ENCODE measurements at places on chromosomes 2 and 18. TPM values are rescaled to one million over a fixed set of nuclear protein-coding genes. Genes with fewer than 3 reads are reported as not detected.

The MTX2 gene
- polyA plus RNA-seq = 54.8 TPM

GRCh38 chr2:202042444-202042843 is 8.8 kb downstream of the FZD7 start:
- no peak for DNase-seq

The LRRC30 gene
- not detected for polyA plus RNA-seq

The ANKRD62 gene
- not detected for polyA plus RNA-seq

DNA sequence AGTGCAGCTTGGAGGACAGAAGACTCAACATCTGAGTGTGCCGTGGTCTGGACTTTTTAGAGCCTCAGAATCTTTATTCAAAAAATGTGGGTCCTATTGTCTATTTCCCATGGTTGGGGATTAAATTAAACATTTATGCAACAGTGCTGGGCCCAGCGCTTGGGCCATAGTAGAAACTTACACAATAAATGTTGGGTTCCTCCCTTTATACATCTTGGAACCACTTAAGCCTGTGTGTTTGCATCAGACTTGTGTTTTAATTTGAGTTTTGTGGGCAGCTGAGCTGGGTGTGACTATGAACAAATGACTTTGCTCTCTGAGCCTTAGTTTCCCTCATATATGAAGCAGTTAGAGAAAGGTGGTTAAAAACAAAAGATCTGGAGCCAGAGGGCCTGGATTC is 56.6 kb downstream of the THNSL2 start:
- DNase-seq = no peak

The ABCG5 gene
- polyA plus RNA-seq = 1.8 TPM

The PREB gene
- polyA plus RNA-seq = 71.7 TPM

The LOXHD1 gene
- not detected for polyA plus RNA-seq

DNA sequence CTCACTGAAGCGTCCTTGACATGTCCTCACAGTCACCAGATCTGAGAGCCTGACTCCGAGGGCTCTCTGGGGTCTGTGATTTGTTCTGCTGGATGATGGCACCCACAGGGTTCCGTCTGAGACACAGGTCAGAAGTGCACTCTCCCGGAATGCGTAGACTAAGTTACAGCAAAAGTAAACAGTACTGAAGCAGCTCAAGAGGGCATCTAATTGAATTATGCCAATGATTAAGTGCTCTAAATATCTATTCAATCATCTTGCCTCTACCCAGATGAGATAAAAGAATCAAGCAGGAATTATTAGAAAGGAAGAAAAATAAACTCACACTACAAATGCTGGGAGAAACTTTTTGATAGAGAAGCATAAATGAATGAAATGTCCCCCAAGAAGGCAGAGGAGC is 544.1 kb downstream of the SOX11 start:
- DNase-seq = no peak

- DNase-seq = no peak
Measured at GRCh38 chr18:41703744-41704530, 251.1 kb upstream of the PIK3C3 start.

The DES gene
- polyA plus RNA-seq = 60.9 TPM

The CD207 gene
- 0.29 TPM for polyA plus RNA-seq

DNA sequence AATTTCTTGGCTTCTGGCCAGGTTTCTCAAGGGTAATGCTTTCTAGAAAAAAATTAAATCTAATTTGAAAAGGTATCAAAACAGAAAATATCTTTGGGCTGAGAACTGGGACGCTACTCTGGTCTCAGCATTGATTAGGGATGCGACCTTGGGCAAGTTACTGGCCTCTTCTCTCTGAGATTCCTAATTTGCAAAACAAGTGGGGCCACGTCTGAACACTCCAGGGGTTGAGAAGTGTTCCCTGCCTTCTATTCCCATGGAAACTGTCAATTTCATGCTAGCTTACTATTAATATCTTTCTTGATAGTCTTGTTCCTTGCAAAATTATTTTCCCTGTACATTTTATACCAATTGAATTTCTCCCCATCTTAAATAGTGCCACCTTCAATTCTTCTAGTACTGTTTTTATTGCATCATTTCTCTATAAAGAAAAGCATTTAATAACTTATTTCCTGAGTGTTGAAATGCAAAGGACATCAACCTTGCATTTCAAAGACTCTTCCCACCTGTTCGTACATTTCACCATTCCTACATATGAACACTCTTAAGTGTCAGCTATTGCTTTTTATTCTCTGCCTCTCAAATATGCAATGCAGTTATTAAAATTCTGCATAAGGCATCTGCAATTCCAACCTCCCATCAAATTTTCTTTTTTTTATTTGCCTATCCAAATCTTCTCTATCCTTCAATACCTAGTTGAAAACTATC is 118.3 kb upstream of the DSEL start:
- no peak for DNase-seq

The GKN1 gene
- polyA plus RNA-seq = 0.79 TPM

DNA sequence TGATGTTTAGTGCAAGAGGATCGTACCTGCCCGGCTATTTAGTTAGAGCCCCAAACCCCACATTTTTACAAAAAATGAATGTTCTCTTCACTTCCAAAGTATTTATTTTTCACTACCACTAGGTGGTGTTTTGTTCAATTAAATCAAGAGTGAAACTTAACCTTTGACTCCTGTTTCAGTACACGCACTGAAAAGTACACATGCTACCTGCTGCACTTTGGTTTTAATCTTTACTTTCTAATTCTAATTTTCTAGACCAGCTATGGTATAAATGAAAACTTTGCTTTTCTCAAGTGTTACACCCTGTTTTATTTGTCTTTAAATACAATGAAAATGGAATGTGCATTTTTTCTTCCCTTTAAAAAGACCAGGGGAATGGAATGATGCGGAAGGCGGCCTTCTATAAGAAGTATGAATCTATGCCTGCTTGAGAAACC is 31.4 kb upstream of the CHN1 start:
- peak; percentile 39 for DNase-seq

DNA sequence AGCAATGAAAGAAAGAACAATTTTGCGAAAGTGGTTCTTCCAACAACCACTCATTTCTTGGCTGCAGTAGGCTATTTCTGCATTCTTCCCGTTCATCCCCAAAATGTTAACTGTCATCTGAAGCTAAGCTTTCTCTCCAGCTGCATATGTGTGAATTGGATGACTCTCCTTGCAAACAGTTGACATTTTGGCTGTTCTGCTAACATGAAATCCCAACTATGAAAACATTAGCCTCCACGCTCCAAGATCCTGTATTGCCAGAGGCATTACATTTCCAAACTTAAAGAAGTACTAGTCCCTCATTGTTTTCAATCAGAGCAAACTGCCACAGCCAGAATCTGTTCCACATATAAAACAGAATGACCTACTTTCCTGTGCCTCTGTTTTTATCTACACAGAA is 88.5 kb downstream of the TGIF1 start:
- DNase-seq = no peak

DNA sequence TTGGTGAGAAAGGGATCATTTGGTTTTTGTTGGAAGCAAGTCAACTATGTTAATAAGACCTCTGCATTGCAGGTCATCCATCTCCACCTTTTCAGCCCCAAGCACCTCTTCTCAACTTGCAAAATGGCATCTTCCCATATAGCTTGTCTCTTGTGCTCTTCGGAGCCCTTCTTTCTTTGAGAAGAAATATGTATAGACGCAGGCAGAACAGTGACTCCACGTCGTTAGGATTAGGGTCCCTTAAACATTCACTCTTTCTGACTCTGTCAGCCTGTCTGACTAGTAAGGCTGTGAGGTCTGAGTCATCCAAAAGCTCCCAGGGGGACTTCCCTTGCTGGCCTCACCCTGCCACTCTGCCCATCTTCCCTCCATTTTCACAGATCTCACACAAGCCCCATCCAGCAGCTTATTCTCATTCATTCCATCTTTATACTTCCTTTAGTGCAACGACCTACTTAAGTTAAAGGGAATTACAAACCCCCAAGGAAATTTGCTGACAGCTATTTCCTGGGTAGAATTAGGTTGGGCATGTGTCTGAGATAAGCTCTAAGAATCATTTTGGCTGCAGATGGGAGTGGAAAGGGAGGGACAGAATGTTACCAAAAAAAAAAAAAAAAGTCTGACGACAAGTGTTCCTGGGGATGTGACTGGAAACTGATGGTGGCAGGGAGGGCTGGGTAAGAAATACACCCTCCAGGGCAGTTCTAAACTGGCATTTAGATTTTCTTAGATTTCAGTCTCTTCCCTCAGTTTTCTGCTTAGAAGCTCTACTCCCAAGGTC is 37.7 kb upstream of the MEX3C start:
- peak; percentile 16 for DNase-seq

GRCh38 chr2:205405752-205406151 is 276.5 kb upstream of the NRP2 start:
- DNase-seq = peak; percentile 5

- DNase-seq = peak; percentile 35
Measured at GRCh38 chr2:169716238-169716886, 17.3 kb upstream of the KLHL23 start.

DNA sequence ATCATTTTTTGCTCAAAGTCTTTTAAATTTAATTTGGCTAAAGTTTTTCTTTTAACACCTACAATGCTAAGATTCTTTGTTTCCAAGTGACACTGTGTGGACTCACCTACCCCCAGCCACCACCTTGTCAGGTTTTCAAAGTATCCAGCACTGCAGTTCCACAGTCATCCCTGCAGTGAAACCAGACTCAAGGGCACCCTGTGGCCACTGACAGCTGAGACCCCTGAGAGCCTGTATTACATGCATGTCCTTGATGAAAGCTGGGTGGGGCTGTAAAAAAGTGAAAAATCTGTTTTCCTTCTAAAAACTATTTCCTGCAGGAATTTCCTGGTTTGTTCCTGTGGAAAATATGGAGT is 19.9 kb downstream of the TPRKB start:
- DNase-seq = no peak

DNA sequence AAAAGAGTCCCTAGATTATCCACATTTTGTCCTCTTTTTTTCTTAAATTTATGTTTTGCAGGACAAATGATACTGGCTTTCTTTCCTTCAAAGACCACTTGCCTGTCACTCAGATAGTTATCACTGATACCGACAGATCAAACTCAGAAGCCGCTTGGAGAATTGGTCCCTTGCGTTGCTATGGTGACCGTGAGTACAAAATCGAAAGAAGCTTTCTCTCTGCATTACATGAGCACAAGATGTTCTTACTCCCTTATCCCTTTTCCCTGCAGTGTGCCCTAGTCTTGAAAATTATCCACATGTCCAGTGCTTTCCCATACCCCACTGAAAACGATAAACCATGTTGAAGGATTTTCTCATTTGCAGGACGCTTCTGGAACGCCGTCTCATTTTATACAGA is 738.5 kb downstream of the CNTNAP5 start:
- DNase-seq = no peak

- no peak for DNase-seq
Measured at GRCh38 chr2:202102425-202103000, 29.5 kb downstream of the KIAA2012 start.

The INO80D gene
- polyA plus RNA-seq = 4.7 TPM

DNA sequence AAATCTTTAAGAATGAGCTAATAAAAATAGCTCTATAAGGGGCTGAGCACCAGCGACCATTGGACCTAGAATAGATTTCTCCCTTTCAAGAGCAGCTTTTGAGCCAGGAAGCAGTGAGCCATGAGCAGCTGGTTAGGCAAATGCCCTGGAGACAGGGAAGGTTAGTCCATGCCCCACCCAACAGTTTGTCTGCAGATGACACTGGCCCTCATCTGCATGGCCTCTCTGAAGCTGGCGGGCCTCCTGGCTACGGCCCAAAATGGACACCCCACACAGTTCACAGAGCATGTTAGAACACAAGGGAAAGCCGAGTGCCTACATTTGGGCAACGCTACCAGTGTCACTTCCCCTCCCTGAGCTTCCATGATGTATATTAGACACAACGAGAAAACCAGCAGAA is 201.1 kb downstream of the MGAT5 start:
- no peak for DNase-seq

The ASIC4 gene
- polyA plus RNA-seq = 0.07 TPM

DNA sequence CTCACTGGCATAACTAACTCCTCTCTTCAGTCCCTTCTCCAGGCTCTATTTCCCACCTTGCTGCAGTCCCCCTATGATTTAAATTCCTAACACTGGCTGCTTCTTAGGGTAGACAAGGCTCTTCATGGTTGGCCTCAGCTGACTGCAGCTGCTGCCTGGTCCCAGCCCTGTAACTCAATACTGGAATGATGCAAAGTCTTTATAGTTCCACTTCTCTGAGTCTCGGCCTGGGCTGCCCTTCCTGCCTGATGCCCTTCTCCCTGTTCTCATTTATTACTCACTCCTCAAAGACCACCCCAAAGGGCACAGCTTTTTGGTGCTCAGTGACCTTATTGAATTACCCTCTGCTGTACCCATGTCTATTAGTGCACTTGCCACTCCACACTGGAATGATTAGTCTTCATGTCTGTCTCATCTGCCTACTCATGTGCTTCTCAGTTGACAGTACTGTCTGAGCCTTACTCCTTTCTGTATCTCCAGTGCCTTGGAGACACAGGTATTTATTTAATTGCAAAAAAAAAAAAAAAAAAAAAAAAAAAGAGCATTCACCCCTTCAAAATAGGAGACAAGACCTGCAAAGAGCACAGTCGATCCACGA is 199.4 kb upstream of the REV1 start:
- no peak for DNase-seq

DNA sequence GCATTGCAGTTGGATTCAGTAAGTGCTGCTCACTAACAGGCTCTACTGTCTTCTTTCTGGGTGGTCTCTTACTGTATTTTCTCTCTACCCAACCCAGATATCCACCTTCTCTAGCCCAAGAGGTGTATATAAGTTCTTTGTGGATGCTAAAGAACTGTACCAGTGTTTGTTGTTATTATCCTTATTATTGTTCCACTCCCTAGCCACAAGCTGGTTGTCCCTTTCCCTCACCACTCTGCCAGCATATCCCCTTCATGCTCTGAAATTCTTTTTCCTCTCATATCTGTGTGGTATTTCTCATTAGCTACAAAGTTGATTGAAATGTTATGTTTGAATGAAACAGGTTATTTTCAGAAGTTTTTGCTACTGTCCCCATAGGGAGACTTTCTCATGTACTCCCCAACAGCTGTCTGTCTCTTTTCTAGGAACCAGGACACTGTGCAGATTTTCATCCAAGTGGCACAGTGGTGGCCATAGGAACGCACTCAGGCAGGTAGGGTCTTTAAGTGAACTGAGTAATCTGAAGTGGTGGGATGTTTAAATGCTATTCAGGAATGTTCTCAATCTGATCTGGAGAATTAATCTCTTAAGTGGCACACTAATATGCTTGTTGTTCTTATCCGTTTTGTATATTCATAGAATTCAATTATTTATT is 56.8 kb downstream of the COX7A2L start:
- no peak for DNase-seq

GRCh38 chr2:53646788-53647187 is 120.8 kb upstream of the CHAC2 start:
- no peak for DNase-seq

DNA sequence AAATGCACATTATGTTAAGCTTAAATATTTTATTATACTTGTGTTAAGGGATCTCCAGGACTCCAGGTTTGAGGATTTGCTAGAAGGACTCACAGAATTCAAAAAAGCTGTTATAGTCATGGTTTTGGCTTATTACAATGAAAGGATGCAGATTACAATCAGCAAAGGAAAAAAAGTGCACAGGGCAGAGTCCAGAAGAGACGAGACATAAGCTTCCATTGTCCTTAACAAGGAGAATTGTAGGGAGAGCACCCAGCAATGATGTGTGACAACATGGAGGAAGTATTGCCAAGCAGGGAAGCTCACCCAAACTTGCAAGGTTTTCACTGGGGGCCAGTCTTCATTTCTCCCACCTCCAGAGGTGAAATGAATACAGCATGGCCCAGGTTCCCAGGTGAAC is 12.8 kb upstream of the MYO5B start:
- no peak for DNase-seq

The CROCC2 gene
- polyA plus RNA-seq = 0.04 TPM
